Brain microvascular endothelial cell (primary cell): ENCODE measurements at places on chromosomes 6 and 20.

- DNase-seq, result no peak
These were observed 402.5 kb downstream of the PLCB1 start for GRCh38 chr20:8534368-8535160.

DNA sequence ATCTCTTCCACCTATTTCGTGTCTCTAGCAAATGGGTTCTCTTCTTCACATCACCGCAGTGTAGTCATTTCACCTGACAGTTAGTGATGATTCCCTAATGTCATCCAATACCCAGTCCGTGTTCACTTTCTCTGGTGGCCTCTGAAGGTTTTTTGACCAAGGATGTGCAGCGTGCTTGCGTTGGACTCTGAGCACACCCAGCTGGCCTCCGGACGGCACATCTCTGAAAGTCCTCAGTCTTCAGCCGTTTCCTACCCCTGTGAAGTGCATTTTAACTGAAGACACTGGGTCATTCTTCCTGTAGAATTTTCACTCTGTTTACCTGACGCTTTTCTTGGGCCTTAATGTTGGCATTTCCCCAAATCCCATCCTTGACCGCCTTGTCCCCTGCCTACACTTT is 98.7 kb downstream of the ERMARD start:
- no peak for DNase-seq

GRCh38 chr6:23797041-23797440 is 329.0 kb upstream of the NRSN1 start:
- DNase-seq, result no peak

DNA sequence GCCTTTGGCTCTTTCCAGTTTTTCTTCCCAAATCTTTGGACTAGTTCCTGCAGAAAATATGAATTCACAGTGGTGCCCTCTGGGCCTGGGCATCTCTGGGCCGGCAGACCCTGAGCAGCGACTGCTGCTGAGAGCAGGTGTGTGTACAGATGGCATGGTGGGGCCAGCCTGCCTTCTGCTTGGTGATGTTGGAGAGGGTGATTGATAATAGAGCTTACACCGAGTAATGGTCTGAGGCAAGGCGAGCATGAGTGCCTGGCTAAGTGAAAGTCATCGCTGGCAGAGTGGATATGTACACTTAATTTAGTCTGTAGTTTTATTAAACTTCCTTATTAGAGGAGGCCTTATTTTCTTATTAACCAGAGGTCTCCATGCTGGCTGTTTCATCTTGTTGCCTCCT is 156.9 kb downstream of the CDKAL1 start:
- DNase-seq, result no peak

- DNase-seq, result no peak
These were observed 51.1 kb upstream of the NHSL1 start for GRCh38 chr6:138550346-138550767.

GRCh38 chr6:113103634-113104361 is 753.3 kb upstream of the MARCKS start:
- DNase-seq, result peak; percentile 32

- peak; percentile 32 for DNase-seq
These were observed 35.9 kb upstream of the FAM50B start for GRCh38 chr6:3813150-3813780.

GRCh38 chr6:24981386-24981760 is 45.6 kb upstream of the RIPOR2 start:
- peak; percentile 62 for DNase-seq

DNA sequence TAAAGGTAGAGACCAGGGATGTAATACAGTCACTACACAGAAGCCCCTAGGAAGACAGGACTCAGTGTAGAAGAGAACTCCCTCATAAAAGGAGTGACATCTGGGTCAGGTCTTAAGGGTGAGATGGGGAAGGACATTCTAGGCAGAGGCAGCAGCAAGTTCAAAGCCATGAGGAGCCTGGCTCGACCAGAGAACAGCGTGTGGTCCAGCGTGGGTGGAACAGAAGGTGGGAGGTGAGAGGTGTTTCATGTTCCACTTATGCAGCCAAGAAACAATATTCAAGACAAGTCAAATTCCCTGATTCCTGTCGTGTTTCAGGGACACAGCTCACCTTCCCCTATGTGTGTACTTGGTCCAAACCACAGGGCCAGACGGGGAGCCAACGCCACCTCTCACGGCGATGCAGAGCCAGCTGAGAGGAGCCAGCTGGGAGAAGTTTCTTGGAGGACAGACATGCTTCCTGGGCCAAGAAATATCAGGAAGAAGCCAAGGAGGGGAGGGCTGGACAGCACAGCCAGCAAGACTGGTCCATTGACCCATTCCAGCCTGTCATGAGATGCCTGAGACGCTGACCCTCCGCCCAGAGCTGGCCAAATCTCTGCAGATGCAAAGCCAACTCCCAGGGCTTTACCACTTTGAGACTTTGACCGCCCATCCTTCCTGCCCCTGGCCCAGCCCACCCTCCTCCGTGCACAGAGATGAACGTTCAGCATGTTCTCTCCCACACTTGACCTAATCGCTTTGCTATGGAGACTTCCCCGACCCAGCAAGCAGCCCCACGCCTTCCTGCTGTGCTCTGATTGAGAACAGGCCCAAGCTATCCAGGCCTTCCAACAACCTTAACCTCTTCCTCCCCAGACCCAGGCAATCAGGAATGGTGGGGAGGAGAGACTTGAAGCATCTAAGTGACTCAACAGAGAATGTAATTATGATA is 113.8 kb downstream of the PRND start:
- DNase-seq, result no peak

- DNase-seq, result no peak
These were observed 3.1 kb upstream of the EMILIN3 start for GRCh38 chr20:41369673-41370072.

DNA sequence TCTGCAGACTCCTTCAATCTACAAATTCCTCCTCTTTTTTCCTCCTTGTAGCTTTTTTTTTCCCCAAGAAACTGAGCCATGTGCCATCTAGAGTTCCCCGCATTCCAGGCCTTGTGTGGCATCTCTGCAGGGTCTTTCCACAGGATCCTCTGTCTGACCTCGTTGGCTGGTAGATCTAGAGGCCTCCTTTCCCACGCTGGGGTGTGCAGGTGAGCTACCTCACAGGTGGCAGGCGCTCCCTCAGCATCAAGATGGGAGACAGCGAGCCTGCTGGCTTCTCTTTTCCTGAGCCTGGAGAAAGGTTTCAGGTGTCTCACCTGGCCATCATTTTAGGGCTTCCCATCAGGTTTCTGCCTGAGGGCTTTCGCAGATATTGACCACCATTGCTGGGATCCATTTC is 9.6 kb upstream of the NELFCD start:
- DNase-seq, result no peak

- DNase-seq, result no peak
These were observed 1.7 kb downstream of the SMOC2 start for GRCh38 chr6:168442646-168443045.

GRCh38 chr6:157561414-157561790 is 180.4 kb downstream of the ZDHHC14 start:
- DNase-seq, result no peak

DNA sequence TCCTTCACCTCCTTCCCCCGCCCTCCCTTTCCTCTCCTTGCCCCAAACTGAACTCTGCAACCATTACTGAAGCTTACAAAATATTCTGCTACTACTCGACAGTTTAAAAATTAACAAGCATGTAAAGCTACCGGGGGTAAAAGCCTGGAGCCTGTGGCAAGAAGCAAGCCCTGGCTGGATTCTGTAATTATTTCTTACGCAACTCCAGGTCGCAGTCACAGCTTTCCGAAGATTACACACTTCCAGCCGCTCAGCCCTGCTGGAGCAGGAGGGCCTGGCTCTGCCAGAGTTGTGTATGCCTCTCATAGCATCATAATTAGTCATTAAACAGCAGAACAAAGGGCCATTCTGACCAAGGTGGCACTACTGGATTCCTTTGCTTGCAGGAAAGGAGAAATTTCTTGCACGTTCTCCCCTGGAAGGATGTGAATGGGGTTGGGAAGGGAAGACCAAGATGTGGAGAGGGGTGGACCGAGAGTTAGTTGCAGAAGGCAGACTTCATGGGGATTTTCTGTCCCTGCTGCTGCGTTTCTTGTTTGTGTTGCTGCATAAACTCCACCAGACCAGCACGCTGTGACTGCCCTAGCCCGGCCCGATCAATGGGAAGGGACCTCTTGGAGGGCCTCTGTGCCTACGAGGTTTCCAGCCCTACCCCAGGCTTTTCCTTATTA is 23.6 kb downstream of the FOXQ1 start:
- no peak for DNase-seq

DNA sequence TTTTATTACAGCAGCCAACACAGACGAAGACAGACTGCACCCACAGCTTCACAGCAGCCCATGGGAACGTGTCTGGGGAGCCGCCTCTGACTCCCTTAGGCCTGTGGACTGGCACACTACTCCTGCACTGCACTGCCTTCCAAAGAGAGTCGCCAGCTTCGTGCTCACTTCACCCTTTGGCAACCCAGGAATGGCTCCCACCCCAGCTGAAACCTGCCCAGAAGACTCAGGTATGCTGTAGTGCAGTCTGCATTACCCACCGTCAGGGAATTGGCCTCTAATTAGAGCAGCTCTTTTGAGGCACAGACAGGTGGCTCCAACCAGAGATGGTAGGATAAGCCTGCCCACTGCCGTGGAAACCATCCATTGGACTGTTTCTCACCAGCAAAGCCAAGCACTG is 39.9 kb upstream of the FRMD1 start:
- no peak for DNase-seq

- no peak for DNase-seq
These were observed 13.6 kb downstream of the ITPA start for GRCh38 chr20:3222635-3223600.

DNA sequence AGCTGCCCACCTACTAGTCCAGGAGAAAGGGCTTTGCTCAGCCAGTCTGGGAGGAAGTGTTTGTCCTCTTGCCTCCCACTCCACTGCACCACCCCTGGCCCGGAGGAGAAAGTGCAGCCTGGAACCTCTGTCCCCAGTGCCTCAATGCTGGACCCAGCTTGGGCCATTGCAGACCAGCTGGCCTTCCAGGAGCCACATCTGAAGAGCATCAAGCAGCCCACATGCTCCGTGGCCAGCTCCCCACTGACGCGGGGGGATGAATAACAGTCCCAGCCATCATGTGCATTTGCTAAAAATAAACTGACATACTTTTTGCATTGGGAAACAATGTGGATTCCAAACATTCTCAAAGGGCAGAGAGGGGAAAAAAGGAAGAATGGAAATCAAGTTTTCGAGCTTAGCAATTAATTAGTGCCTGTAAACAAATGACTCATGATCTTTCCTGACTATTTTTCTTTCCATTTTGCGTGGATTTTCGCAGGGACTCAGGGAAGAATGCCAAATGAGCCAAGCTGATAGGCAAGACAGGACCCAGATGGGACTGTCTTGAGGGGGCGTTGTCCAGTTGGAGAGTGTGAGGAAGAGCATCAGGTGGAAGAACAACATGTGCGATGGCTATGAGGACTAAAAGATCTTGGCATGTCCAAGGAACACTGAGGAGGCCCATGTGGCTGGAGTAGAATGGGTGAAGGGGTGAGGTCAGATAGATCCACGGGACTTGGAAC is 34.1 kb downstream of the CEBPB start:
- peak; percentile 43 for DNase-seq

GRCh38 chr6:21808551-21809242 is 215.1 kb downstream of the SOX4 start:
- DNase-seq, result no peak

GRCh38 chr6:54431466-54431865 is 123.2 kb downstream of the TINAG start:
- no peak for DNase-seq

DNA sequence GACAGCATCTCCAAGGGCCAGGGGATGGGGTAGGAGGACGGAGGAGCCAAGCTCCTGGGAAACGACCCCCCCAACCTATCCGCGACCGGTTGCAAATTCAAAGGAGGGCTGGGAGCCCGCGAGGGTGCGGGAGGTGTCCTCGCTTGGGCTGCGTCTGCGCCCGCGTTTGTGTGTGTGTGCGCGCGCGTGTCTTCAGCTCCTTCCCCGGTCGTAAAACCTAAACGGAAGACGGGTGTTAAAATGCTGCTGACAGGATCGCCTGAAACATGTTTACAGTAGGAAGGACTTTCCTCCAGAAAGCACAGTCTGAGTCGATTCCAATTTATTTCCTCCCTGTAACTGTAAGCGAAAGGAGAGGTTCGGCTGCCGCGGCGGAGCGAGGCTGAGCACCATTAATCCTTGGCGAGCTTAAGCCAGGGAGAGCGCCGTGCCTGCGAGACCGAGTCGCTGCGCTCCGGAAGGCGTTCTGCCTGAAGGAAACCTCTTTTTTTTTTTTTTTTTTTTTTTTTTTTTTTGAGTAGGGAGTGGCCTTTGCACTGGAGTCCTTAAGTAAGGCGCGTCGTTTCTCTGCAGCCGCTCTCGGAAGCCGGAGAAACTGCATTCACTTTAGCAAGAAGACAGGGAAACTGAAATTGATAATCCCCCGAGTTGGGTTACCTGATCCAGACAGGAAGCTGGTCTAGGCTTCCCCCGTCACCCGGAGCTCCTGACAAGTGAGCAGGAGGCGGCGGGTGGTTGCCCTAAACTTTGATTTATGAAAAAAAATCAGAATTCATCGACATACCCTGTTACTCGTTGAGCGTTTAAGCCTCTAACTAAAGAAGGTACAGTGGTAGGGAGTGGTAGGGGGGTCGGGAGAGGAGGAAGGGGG is 4.8 kb upstream of the SOX4 start:
- peak; percentile 72 for DNase-seq

GRCh38 chr6:3290931-3291211 is 32.1 kb downstream of the PSMG4 start:
- DNase-seq, result no peak

DNA sequence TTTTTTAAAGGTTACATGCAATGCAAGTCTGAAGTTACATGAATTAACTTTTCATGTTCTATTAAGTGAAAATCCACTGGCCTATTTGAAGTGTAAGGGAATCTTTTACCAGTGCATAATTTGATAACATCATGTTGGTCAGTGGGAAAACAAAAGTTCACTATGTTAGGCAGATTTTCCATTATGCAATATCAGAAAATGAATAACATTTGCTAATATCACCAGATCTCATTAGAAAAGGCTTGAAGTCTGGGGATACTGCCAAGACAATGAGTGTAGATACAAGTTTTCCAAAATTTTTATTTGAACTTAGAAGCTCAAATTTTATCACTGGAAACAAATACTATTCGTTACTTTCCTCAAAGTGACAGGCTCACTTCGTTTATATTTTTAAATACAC is 296.4 kb upstream of the CDH4 start:
- DNase-seq, result no peak

DNA sequence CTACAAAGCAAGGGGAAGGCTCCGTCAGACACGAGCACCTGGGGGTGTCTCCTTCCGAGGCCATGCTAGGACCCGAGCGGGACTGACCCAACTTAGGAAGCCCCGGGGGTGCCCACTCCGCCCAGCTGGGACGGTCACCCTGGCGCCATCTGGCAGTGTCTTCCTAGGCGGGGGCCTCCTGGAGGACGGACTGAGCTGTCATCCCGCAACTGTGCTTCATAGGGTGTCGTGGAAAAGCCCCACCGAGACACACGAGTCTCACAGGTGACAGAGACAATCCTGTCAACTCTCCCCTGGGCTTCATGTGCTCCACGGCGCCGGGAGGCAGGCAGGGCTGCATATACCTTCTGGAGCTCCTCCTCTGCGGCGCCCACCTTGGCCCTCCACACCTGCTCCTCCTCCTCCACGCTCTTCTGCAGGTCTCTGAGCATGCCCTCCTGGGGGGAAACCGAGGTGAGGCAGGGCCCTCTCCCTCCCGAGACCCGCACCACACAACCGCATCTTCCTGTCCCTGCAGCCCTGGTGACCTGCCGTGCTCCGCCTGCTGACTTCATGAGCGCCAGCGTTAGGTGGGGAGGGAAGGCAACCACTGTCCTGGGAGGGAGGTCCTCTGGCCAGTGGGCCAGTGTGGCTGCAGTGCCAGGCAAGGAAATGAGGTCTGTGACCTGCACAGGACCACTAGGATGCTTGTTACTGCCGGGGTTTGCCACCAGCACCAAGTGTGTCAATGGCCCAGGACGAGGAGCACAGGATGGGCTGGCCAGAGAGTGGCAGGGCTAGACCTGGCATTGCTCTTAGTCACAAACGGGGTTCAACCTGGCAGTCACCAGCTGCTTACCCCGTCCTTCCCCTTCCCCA is 50.7 kb downstream of the DSTN start:
- no peak for DNase-seq
